Psoas muscle (tissue), 8 donors: ENCODE measurements at places on chromosomes 5 and 9. TPM values are rescaled to one million over a fixed set of nuclear protein-coding genes. Genes with fewer than 3 reads are reported as not detected.
A peak's percentile ranks its signal among the peaks of the same experiment; 100 is the strongest.

GRCh38 chr9:120221844-120222243 is 358.1 kb downstream of the CDK5RAP2 start:
- no peak for DNase-seq

The RPS23 gene
- polyA plus RNA-seq = 2,954 TPM

- no peak for DNase-seq
Measured at GRCh38 chr5:146440870-146441495, 6.2 kb upstream of the TCERG1 start.

DNA sequence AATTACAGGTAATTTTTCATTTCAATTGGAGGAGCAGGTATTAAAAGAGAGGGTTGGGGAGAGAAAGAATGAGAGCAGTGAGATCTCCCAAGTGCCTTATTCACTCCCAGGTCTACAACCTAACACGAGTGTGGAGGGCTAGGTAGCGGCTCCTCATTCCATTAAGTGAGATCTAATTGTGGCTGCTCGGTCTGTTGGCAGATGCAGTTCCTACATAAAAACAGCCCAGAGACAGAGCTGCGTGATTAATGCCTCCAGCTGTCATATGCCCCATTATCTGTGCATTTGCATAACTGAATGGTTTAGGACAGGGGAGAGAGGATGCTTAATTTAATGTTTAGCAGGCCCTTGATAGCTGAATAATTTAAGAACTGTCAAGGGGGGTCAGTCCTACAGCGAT is 100.5 kb downstream of the PSAT1 start:
- DNase-seq = no peak

The TSLP gene
- 1.6 TPM for polyA plus RNA-seq

- DNase-seq = no peak
Measured at GRCh38 chr9:104319685-104320084, 184.4 kb upstream of the OR13F1 start.

DNA sequence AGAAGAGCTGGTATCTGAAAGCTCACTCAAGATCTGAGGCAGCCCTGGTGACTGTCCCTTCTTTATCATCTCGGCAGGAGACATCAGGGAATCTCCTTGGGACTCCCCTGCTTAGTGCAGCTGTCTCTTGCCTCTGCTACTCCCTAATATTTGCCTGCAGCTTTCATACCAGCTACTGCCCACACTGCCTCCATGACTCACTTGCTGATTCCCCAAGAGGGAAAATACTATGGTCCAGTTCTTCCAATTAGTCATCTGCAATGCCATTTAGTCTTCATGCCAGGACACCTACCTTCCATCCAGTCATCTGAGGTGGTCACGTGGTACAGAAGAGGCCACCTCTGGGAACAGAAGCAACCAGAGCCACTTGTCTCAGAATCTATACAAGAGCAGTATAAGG is 270.8 kb downstream of the NTRK2 start:
- DNase-seq = no peak

The ECM2 gene
- polyA plus RNA-seq = 1.2 TPM

The KCNN2 gene
- 0.57 TPM for polyA plus RNA-seq

The SLC6A19 gene
- polyA plus RNA-seq = 0.03 TPM

The RALGDS gene
- polyA plus RNA-seq = 21.1 TPM

DNA sequence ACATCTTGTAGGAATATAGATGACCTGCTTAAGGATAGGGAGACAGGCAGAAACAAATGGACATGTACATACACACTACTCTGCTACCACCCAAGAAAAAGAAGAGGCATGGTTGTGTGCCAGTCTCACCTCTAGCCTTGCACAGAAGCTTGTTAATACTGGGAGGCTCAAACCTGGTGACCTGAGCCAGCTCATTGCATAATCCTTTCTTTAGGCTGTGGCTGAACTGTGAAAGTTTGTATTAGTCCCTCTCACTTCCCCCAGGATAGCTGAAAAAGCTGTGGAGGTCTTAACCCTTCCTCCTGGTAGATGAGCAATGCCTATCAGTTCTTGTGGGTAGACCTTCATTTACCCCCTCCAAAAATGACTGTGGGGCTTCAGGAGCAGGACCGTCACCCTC is 28.7 kb downstream of the TPD52L3 start:
- no peak for DNase-seq

The NLN gene
- 9.8 TPM for polyA plus RNA-seq

DNA sequence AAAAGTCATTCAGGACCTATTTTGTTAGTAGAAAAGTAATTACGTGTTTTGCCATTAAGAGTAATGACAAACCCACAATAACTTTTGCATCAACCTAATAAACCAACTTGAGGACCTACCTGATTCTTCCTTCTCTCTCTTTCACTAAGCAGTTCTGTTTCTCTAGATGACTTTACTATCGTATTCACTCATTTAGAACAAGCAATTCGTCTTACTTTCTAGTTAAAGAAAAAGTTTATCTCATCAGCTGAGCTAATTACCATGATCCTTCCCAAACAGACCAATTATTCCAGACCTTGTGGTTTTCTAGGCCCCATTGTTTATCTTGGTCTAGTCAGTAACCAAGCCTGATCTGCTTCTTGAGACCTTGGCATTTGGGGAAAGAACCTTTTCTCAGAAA is 49.6 kb upstream of the PRDM9 start:
- no peak for DNase-seq

The FUT7 gene
- polyA plus RNA-seq = 0.06 TPM

The DNAI1 gene
- polyA plus RNA-seq = 0.34 TPM

DNA sequence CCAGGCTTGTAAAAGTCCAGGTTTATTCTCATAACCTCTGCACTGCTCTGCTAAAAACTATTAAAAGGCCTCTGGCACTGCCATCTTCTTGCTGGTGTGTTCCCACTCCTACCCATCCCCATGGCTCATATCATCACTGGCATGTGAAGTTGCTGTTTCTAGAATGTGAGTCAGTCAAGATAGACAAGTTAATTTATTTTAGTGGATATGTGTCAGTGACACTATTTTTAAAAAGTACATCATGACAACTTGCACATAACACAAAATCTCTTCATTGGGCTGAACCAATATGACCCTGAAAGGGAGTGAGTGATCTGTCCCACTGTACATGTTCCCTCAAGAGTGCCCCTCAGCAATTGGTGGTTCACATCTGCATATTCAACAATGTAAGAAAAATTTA is 299.7 kb downstream of the NFIB start:
- DNase-seq = no peak

The PTGES gene
- polyA plus RNA-seq = 0.40 TPM

DNA sequence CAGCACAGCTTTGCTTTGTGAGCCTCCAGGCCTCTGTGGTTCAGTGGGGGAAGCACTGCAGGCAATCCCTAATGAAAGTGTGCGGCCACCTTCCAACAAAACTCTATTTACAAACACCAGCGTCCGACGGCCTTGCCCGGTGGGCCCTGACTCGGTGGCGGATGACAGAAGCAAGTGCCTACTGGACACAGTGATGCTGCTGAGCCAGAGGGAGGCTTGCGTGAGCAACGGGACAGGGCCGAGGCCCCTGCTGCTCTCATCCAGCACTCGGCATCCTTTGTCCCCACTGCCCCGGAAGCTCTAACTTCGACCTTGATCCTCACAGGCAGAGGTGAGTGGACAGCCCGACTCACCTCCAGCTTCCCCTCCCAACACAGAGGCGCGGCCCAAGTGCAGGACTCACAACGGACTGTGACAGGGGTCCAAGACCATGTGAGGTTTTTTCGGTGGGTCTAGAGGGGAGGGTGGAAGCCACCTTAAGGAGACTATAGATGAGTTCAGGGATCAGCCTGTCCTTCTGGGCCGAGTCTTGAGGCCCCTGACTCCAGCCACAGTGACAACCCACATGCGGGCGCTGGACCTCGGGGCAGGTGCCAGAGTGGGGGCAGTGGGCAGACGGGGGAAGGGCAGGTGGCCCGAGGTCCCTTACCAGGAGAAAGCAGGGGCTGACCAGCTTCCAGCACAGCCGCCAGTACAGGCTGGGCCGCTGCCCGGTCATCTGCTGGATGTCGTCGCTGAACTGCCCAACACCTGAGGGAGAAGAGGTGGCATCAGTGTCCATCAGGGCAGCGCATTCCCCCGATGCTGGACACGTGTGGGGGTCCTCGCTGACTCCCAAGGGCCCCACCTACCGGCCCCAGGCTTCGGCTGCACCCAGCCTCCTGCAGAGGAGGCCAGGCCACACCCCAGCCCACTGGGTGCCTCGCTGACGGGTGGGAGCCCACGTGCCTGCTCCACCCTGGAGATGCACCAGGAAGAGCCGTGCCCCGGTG is 39.4 kb downstream of the SLC6A3 start:
- no peak for DNase-seq

GRCh38 chr9:34510497-34511468 is 12.0 kb downstream of the ENHO start:
- no peak for DNase-seq

GRCh38 chr9:112218908-112219307 is 43.8 kb upstream of the SUSD1 start:
- no peak for DNase-seq

DNA sequence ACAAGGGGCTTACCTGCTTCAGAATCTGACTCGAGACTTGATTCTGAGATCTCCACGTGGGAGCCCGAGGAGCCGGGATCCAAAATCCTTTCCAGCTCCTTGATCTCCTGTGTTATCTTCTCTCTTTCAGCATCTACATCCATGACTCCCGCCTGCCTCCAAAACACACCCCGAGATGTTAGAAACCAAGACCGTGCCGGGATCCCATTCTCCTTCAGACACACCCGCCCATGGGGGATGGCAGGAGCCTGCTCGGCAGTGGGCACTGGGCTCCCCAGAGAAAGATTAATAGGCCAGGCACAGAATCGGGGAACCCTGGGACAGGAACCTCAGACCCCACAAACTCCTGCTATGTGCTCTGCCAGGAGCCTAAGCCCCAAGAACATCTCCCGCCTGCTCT is 1.7 kb downstream of the SNAPC4 start:
- DNase-seq = peak; percentile 29

The PDE6A gene
- 0.15 TPM for polyA plus RNA-seq

DNA sequence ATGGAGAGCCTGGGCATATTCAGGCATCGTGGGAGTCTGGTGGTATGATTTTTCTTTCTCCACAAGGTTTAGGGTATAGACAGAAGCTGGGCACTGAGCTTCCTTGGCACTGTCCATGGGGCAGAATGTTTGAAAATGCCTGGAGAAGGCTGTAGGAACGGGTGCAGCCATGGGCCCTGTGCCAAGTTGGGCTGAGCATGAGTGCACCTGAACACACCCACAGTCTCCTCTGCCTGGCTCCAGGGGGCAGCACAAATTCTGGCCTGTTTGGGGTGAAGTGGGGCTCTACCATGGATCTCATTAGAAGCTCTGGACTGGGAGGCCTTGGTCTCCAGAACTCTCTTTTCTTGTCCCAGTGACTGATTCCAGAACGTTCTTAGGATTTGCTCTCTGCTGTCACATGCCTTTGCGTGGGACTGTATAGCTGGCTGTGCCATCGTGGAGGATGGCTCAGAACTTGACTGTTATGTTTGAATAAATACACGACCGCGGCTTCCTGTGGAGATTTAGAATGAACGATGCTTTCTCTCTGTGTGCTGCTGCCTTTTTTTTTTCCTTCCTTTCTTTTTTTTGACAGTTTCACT is 229.8 kb downstream of the FANCC start:
- DNase-seq = no peak

- no peak for DNase-seq
Measured at GRCh38 chr5:133252133-133252480, 200.3 kb downstream of the HSPA4 start.

- DNase-seq = no peak
Measured at GRCh38 chr9:83920469-83920926, 734 bp downstream of the KIF27 start.

- DNase-seq = no peak
Measured at GRCh38 chr9:71783120-71783523, 14.8 kb upstream of the CEMIP2 start.

The NSD1 gene
- 6.0 TPM for polyA plus RNA-seq

The NHP2 gene
- polyA plus RNA-seq = 301 TPM

DNA sequence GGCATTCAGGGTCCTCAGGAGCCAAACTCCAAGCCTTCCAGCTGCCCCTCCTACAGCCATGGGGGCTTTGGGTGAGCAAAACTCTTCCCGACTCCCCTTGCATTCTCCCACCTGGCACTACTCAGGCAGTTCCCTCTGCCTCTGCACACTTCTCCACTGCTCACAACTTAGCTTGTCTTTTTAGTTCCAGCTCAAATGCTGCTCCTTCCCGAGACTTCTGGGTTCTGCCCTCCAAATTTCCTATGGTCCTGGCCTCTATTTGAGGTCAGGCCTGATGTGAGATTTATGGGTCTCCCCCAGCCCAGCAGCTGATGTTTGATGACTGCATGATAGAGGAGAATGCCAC is 5.7 kb upstream of the SLC25A48 start:
- no peak for DNase-seq

DNA sequence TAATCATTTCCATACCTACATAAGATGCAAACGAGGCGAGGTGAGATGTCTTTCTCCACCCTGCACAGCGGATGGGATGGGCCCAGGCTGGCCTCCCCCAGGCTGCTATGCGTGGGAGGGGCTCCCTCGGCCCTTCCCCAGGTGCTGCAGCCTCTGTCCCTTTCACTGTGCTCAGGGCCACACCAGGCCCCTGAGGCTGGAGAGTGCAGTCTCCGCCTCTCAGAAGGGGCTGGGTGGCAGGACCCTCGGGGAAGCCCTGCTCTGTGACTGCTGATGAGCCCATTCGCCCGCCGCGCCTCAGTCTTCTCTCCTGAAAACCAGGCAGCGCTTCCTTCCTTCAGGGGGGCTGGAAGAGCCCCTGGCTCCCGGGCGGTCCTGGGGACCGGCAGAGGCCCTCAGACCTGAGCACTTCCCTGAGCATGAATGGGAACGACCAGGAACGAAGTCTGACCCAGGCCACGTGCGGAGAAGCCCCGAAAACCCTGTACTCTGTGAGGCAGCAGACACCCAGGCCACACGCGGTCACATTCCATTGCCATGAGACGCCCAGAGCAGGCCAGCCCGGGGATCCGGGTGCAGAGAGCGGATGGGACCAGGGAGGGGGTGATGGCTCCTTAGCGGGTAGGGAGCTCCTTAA is 21.9 kb upstream of the NOTCH1 start:
- peak; percentile 70 for DNase-seq

The AIF1L gene
- polyA plus RNA-seq = 10.2 TPM
